Activated CD4-positive, alpha-beta T cell treated with anti-CD3 and anti-CD28 coated beads, Interleukin-2, amount 10 ng/mL, durations not matched to agents 7 days and 5 days (primary cell): ENCODE measurements at places on chromosomes 6 and 20.
A peak's percentile ranks its signal among the peaks of the same experiment; 100 is the strongest.

DNA sequence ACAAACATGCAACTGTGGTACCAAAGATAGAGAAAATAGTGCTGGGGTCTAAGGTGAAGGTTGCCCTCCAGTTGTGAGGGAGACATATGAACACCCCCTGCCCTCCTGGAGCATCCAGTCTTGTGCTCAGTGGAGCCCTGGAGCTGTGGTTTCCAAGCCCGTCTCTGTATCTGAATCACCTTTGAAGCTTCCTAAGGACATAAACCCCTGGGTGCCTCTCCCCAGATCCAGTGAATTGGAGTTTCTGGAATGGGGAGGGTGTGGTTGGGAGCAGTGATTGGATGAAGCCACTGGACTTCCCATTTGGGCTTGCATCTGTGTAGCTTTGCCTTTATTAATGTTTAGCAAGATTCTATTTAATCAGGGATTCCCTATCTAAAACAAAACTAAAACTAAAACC, 22.4 kb upstream of the E2F3 start:
- peaks cover 5% of the 10 kb centered on the region for H3K36me3 ChIP-seq
- H3K4me1 ChIP-seq = peaks cover 25% of the 10 kb centered on the region
- H3K27me3 ChIP-seq = peaks cover 3% of the 10 kb centered on the region
- H3K4me3 ChIP-seq = no peak overlapping the region

DNA sequence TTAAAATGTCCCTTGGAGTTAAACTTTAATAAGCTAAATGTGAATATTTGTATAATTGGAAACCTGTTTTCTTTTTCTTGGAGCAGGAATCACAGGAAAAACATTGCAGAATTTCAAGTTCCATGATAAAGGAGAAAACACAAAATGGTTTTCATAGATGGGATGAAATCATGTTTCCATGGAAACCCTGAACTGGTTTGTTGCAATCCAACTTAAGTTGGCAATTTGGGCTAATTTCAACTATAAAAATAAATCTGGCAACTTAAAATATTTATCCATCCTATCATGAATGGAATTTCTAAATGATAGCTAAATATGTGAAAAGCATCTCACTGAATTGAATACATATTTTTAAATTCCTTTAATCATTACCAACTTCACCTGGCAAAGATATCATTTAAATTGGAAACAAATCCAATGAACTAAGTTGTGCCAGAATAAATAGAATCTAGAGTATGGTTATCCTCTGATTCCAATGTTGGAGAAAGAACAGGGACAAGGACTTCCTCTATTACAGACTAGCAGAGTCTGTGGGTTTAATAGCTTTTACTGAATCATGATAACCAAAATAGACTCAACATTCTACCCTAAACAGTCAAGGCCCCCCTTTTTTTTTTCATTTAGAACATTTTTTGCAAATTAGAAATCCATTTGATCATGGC, 33.2 kb downstream of the COL21A1 start:
- no peak overlapping the region for H3K4me3 ChIP-seq
- H3K27ac ChIP-seq = no peak overlapping the region
- no peak for DNase-seq

- H3K27me3 ChIP-seq = no peaks in the 10 kb centered on the region
- H3K36me3 ChIP-seq = no peaks in the 10 kb centered on the region
- no peak overlapping the region for H3K4me3 ChIP-seq
- H3K4me1 ChIP-seq = no peaks in the 10 kb centered on the region
- no peak overlapping the region for H3K27ac ChIP-seq
Observed at GRCh38 chr6:71333697-71334096, 45.1 kb downstream of the OGFRL1 start.

- DNase-seq = peak; percentile 61
- H3K36me3 ChIP-seq = peaks cover 28% of the 10 kb centered on the region
- no peaks in the 10 kb centered on the region for H3K27me3 ChIP-seq
Observed at GRCh38 chr6:43185391-43185985, 3.5 kb downstream of the CUL9 start.

GRCh38 chr6:2790588-2791449, 25.6 kb downstream of the WRNIP1 start:
- H3K36me3 ChIP-seq = peaks cover 21% of the 10 kb centered on the region
- H3K4me1 ChIP-seq = peaks cover 37% of the 10 kb centered on the region
- no peaks in the 10 kb centered on the region for H3K27me3 ChIP-seq

DNA sequence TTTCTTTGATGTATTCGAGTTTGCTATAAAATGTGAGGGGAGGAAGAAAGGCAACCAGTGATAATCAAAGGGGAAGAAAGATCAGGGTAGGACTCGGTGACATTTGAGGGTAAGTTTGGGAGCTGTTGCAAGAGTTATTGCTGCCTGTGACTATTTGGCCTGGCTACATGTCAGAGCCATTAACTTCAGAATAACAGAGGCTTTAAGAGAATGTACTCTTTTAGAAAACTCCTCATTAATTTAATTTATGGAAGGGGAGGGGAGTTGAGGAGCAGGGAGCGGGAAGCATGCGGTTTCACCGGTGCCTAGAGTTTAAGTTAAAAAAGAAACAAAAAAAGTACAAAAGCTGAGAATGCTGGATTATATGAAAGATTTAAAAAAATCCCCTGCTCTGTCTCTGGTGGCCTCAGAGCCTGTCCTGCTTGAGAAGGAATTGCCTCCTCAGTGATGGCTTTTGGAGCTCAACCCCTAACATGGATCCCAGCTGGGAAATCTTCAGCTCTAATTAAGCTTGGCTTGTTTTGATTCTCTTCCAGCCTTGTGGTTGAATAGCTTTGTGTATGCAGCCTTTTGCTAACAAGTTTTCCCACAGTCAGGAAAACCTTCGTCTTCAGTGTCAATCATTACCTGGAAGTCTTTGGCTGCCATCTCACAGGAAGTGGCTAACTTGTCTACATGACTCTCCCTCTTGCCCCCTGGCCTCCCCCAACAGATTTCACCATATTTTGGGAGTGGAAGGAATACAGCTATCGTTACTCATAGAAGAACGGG, 238.2 kb downstream of the SOX4 start:
- no peak for DNase-seq
- no peaks in the 10 kb centered on the region for H3K36me3 ChIP-seq
- H3K27me3 ChIP-seq = no peaks in the 10 kb centered on the region
- no peak overlapping the region for H3K4me3 ChIP-seq

- DNase-seq = no peak
- H3K4me3 ChIP-seq = no peak overlapping the region
- H3K36me3 ChIP-seq = peaks cover 13% of the 10 kb centered on the region
- no peak overlapping the region for H3K27ac ChIP-seq
- H3K4me1 ChIP-seq = peaks cover 15% of the 10 kb centered on the region
Observed at GRCh38 chr6:108666656-108667260, 106.0 kb downstream of the FOXO3 start.

GRCh38 chr6:134686071-134686470, 263.8 kb downstream of the ALDH8A1 start:
- H3K4me1 ChIP-seq = no peaks in the 10 kb centered on the region
- peaks cover 8% of the 10 kb centered on the region for H3K27me3 ChIP-seq
- no peak overlapping the region for H3K4me3 ChIP-seq
- H3K36me3 ChIP-seq = no peaks in the 10 kb centered on the region
- no peak overlapping the region for H3K27ac ChIP-seq

- H3K4me1 ChIP-seq = no peaks in the 10 kb centered on the region
- H3K4me3 ChIP-seq = no peak overlapping the region
- DNase-seq = no peak
- H3K36me3 ChIP-seq = no peaks in the 10 kb centered on the region
Observed at GRCh38 chr20:23111307-23111943, 25.3 kb upstream of the CD93 start.

- DNase-seq = no peak
- H3K4me1 ChIP-seq = peaks cover 26% of the 10 kb centered on the region
- H3K27ac ChIP-seq = peak overlapping the region; percentile 4
- H3K27me3 ChIP-seq = no peaks in the 10 kb centered on the region
- peaks cover 62% of the 10 kb centered on the region for H3K36me3 ChIP-seq
- no peak overlapping the region for H3K4me3 ChIP-seq
Observed at GRCh38 chr6:154169193-154169847, 130.3 kb downstream of the OPRM1 start.

GRCh38 chr20:16314320-16314719, 258.9 kb downstream of the KIF16B start:
- H3K4me3 ChIP-seq = no peak overlapping the region
- no peak overlapping the region for H3K27ac ChIP-seq
- DNase-seq = no peak
- peaks cover 9% of the 10 kb centered on the region for H3K36me3 ChIP-seq

GRCh38 chr20:420721-421574, 12.8 kb downstream of the RBCK1 start:
- H3K27me3 ChIP-seq = no peaks in the 10 kb centered on the region
- no peak overlapping the region for H3K4me3 ChIP-seq
- no peak for DNase-seq
- H3K27ac ChIP-seq = no peak overlapping the region

GRCh38 chr20:54168961-54169862, 4.6 kb downstream of the CYP24A1 start:
- DNase-seq = no peak
- no peak overlapping the region for H3K27ac ChIP-seq
- peaks cover 15% of the 10 kb centered on the region for H3K4me1 ChIP-seq
- no peaks in the 10 kb centered on the region for H3K36me3 ChIP-seq
- H3K27me3 ChIP-seq = peaks cover 67% of the 10 kb centered on the region

DNA sequence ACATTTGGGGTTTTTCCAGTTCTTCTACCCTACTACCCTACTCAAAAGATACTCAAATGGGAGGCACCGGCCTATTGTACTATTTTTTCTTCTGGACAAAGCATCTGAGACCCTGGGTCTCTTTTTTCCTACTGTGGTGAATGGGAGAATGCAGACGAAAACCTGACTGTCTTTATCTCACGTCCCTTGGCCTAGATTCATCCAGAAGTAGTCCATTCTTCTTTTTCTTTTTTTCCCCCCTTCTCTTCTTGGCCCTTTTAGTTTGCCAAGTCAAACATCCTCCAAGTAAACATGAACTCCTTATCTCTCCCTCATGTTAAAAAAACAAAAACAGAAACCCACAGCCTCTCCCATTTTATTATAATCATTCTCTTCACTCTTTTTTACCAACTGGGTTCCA, 8.7 kb upstream of the ILRUN start:
- peak overlapping the region; percentile 57 for H3K27ac ChIP-seq
- H3K4me3 ChIP-seq = no peak overlapping the region
- no peak for DNase-seq
- peaks cover 12% of the 10 kb centered on the region for H3K4me1 ChIP-seq
- no peaks in the 10 kb centered on the region for H3K36me3 ChIP-seq

DNA sequence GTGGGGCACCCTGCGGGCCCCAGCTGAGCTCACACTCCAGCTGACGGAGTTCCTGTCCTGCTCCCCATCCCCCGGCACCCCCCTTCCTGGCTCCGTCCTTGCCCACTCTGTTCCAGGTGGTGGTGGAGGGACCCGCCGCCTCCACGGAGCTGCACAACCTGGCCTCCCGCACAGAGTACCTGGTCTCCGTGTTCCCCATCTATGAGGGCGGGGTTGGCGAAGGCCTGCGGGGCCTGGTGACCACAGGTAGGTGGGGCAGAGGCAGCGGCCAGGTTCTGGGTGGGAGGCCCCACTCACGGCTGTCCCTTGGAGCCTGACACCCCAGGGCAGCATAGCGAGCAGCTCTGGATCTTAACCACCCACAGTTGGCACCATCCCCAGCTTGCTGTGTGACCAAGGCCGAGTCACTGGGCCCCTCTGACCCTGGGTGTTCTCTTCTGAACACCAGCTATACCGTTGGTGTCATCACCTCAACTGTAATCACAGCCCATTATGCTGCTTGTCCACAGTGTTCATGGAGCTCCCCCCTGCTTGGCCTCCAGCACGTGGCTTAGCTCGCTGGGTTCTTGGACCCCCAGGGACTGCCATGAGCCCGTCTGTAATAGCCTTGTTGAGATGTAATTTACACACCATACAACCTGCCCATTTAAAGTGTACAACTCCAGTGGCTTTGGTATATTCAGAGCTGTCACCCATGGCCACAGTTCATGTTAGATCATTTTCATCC, 17.4 kb downstream of the COL20A1 start:
- H3K27ac ChIP-seq = no peak overlapping the region

DNA sequence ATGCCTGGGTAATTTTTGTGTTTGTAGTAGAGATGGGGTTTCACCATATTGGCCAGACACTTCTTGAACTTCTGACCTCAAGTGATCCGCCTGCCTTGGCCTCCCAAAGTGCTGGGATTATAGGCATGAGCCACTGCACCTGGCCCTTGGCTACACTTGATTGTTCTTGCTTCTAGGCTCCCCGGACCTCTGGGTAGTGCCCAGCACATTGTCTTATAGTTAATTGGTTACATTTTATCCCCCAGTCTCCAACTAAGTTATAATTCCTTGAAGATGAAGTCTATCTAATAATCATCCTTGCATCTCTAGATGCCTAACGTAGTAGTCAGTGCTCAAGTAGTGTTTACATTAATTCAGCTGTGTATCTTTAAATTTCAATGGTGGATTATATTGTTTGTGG, 11.8 kb downstream of the SMPDL3A start:
- no peaks in the 10 kb centered on the region for H3K4me1 ChIP-seq
- no peak overlapping the region for H3K4me3 ChIP-seq
- no peaks in the 10 kb centered on the region for H3K27me3 ChIP-seq
- no peaks in the 10 kb centered on the region for H3K36me3 ChIP-seq
- DNase-seq = no peak

DNA sequence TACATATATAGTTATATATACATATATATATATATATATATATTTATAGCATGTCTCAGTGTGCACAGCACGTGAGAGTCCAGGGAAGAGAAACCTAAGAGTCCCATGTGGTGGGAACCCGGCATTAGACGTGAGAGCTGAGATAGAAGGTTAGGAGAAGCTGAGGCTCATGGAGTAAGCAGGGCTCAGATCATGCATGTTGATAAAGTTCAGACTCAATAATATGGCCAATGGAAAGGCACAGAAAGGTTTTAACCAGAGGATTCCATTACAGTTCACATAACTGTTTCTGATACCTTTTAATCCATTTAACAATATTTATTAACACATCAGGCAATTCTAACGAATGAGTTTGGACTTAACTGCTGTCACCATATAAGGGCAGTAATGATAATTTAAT, 143.4 kb downstream of the MYB start:
- DNase-seq = no peak
- H3K27me3 ChIP-seq = no peaks in the 10 kb centered on the region
- peaks cover 6% of the 10 kb centered on the region for H3K36me3 ChIP-seq
- no peak overlapping the region for H3K27ac ChIP-seq
- peaks cover 12% of the 10 kb centered on the region for H3K4me1 ChIP-seq
- no peak overlapping the region for H3K4me3 ChIP-seq

- H3K4me3 ChIP-seq = no peak overlapping the region
- H3K36me3 ChIP-seq = peaks cover 3% of the 10 kb centered on the region
- no peak for DNase-seq
Observed at GRCh38 chr6:130367767-130368166, 1.9 kb downstream of the TMEM200A start.

DNA sequence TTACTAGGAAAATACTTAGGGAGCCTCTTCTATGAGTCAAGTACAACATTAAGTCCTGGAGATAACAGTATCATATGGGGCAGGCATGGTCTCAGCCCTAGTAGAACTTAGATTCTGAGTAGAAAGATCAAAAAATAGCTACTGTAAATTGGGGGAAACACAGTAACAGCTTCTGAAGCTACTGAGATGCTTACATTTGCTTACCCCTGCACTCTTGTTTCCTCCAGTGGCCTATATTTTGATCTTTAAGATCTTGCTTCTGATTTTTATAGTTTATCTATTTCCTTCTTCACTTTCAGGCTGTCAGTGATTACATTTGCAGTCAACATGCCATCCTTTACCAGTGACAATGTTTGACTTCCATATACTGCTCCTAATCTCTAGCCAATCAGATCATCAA, 35.3 kb downstream of the HIVEP2 start:
- peaks cover 34% of the 10 kb centered on the region for H3K36me3 ChIP-seq
- H3K4me1 ChIP-seq = peaks cover 76% of the 10 kb centered on the region
- no peak for DNase-seq
- H3K27ac ChIP-seq = no peak overlapping the region
- no peaks in the 10 kb centered on the region for H3K27me3 ChIP-seq
- no peak overlapping the region for H3K4me3 ChIP-seq

- DNase-seq = no peak
- no peak overlapping the region for H3K27ac ChIP-seq
- no peaks in the 10 kb centered on the region for H3K36me3 ChIP-seq
Observed at GRCh38 chr6:54768494-54768893, 78.1 kb upstream of the FAM83B start.
